Stimulated activated CD8-positive, alpha-beta memory T cell treated with anti-CD3 and anti-CD28 coated beads, Interleukin-4, amount 100 ng/mL, for 1 hour (primary cell): ENCODE measurements at places on chromosomes 13 and 19.

DNA sequence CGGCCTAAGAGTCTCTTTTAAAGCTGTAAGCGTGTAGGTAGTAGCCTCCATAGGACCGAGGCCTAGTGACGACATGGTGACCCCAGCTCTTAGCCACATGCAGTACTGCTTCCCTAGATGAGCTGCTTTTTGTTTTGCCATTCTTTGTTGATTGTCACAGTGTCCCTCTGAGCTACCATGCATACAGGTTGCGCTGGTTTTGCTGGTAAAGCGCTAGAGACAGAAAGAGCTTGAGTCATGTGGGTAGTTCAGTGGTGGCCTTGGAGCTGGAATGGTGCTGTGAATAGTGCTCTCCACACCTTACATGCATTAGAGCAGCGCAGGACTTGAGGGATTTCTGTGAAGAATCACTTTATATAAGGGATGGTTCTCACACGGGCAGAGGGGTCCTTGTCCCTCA is 5.1 kb downstream of the HNRNPM start:
- no peak for DNase-seq

DNA sequence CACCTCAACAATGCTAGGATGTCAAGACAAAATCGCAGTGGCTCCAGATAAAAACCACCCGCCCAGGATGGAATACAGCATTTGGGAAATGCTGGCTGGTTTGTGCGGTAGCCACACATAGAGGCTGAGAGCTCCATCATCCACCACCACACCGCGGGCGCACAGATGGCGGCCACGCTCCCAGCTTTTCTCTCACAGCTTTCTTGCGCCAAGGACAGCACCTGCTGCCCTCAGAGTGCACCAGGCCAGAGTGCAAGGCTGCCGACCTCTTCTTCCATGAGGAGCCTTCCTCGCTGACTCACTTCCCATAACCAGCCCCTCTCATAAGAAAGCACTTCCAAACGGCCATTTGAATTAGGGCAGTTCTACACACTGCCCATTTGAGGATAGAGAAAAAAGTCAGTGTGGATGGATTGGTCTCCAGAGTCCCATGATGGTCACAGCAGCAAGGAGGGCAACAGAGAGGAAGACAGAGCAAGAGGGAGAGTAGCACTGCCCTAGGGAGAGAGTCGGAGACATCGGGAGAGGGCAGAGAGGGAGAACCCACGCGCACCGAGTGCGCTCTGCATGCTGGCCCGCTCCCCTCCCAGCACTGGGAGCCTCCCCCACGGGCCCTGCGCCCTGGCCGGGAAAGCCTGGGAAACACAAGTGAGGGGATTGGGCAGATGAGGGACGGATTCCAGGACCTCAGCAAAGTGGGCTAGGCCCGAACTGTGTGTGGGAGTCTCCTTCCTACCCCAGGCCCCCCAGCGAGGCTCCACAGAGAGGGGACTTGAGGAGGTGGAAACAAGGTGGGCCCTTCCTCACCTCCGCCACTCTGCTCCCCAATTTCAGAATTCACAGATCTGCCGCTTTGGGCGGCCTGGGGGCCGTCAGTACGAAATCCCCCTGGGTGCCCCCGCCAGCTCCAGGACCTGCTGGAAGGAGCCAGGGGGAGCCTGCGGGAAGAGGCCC is 156.9 kb downstream of the USP12 start:
- DNase-seq = no peak

GRCh38 chr19:13833330-13834243 is 38.3 kb downstream of the ZSWIM4 start:
- DNase-seq = peak; percentile 83

GRCh38 chr13:34364633-34365032 is 546.7 kb downstream of the RFC3 start:
- no peak for DNase-seq

DNA sequence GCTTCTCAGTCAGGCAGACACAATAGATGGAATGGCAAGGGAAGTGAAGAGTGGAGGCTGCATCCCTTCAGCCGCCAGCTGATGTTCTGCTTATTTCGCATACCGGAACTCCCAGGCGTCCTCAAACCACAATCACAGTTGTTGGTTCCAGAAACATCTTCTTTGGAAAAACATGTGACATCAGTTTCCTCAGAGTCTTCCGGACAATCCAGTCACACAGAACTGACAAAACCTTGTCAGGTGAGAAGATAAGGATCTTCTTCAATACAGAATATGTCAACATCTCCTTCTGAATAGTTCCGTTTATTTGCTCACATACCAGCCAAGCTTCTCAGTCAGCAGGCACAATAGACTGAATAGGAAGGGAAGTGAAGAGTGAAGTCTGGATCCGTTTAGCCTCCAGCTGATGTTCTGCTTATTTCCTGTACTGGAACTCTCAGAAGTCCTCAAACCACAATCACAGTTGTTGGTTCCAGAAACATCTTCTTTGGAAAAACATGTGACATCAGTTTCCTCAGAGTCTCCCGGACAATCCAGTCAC is 45.1 kb upstream of the CEACAM21 start:
- no peak for DNase-seq

- no peak for DNase-seq
Measured at GRCh38 chr13:31038834-31039552, 106.5 kb downstream of the TEX26 start.

GRCh38 chr13:37446503-37446902 is 152.1 kb downstream of the POSTN start:
- no peak for DNase-seq

- no peak for DNase-seq
Measured at GRCh38 chr19:9058905-9059667, 27.8 kb upstream of the OR1M1 start.

GRCh38 chr13:29520671-29521070 is 74.8 kb downstream of the SLC7A1 start:
- no peak for DNase-seq

GRCh38 chr19:29495091-29495490 is 30.7 kb upstream of the VSTM2B start:
- no peak for DNase-seq

- DNase-seq = no peak
Measured at GRCh38 chr19:37551129-37551993, 43.2 kb downstream of the ZNF571 start.

DNA sequence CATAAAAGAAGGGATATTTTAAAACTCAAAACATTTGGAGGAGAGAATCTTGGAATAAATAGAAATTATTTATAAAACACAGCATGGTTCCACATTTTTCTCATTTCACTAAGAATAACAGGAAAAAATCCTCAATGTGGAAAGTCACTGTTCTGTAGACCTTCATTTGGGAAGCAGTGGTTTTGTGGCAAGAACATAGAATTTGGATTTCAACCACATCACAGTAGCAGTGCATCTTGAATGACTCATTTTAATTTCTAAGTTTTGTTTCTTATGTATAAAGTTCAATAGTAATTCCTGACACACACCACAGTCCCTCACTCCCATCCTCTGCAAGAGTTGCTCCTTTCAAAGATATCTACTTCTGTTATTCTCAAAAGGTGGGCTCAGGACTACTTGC is 264.0 kb downstream of the ENOX1 start:
- DNase-seq = no peak

- DNase-seq = no peak
Measured at GRCh38 chr13:112697756-112698655, 8.2 kb downstream of the ATP11A start.

DNA sequence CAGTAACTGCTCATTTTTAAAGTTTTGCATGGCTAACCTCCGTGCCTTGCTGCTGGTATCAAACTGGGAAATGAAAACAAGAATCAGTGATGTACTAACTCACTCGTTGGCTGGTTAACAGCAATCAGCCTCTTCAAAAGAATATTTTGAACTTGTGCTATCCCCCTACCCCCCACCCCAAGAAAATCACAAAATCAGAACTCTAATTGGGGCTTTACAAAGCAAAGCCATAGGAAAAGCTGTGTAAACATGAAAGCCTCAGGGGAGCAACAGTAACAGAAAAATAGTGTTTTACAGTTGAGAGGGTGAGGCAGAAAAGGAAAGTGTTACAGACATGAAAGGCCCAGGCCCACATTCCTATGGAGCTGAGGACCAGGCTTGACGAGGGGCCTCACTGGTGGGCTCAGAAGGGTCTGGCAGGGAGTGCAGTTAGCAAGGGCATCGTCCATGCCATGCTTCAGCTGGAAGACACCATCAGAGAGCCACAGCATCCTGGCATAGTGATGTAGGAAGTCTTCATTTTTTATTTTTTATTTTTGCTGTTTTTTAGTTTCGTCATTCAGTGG is 217.6 kb downstream of the PCCA start:
- DNase-seq = no peak

- no peak for DNase-seq
Measured at GRCh38 chr13:112768795-112769481, 79.1 kb downstream of the ATP11A start.

- DNase-seq = no peak
Measured at GRCh38 chr13:26529441-26529840, 28.0 kb upstream of the WASF3 start.

DNA sequence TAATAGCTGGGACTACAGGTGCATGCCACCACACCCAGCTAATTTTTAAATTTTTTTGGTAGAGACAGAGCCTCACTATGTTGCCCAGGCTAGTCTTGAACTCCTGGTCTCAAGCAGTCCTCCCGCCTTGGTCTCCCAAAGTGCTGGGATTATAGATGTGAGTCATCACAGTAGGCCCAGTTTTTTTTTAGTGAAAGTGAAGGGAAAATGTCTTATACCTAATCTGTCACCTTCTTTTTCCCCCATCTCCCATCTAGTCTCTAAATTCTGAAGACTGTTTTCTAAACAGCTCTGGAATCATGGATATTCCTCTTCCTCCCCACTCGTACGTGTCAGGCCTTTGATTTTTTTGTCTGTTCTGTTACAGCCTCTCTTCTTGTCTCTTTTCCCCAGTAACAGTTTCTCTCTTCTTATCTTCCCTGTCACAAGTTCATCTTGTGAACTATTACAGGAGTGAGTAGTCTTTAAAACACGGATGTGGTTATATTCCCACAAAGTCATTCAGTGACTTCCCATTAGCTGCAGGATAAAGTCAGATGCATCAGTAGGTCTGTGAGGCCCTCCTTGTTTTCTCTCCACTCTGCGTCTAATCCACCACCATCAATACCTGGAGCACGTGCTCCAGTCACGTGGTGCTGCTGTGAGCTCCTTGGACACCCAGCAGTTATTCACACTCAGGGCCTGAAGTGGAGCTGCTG is 2.9 kb downstream of the CDC16 start:
- no peak for DNase-seq
